ENCODE measurements at places on chromosomes 16 and 17. TPM values are rescaled to one million over a fixed set of nuclear protein-coding genes. Genes with fewer than 3 reads are reported as not detected.

CMTM1 gene
- total RNA-seq: 2.7 TPM

TBC1D3C gene
- 0.56 TPM for total RNA-seq

PNMT gene
- 1.7 TPM for total RNA-seq

- DNase-seq: no peak
These were observed 1.9 kb downstream of the FLYWCH1 start for GRCh38 chr16:2913603-2914002.

DNA sequence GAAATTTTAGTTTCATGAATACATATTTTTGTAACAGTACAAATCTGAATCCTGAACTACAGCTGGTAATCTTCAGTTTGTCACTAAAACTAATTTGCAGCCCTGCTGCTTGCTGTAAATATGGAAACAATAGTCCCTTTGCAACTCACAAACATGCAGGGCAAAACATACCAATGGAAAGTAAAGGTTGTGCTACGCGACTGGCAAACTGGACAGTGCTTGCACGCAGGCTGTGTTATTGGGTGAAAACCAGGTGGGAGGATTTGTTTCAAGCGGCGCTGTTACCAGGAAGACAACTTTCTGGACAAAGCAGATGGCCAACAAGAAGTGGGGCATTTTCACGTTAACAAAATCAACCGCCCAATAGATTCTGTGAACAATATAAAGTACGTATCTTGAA lies 93.5 kb downstream of the CDYL2 start:
- no peak for DNase-seq

- no peak for DNase-seq
These were observed 42.4 kb upstream of the AKTIP start for GRCh38 chr16:53545433-53545832.

DNA sequence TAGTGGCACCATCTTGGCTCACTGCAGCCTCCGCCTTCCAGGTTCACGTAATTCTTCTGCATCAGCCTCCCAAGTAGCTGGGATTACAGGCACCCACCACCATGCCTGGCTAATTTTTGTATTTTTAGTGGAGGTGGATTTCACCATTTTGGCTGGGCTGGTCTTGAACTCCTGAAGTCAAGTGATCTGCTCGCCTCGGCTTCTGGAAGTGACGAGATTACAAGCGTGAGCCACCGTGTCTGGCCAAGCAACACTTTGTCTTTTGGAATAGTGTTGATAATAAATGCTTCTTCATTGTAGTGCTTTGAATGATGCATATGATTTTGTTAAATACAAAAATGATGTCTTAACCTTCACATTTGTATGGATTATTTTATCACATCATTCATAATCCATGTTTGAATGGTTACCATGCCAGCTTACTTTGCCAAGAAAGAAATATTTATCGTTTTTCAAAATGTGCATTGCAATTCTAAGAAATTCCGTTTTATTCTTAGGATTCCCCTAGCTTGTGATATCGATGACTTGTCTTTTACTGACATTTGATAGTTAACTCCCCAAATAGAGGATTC lies 29.1 kb downstream of the USP10 start:
- DNase-seq: no peak

DNA sequence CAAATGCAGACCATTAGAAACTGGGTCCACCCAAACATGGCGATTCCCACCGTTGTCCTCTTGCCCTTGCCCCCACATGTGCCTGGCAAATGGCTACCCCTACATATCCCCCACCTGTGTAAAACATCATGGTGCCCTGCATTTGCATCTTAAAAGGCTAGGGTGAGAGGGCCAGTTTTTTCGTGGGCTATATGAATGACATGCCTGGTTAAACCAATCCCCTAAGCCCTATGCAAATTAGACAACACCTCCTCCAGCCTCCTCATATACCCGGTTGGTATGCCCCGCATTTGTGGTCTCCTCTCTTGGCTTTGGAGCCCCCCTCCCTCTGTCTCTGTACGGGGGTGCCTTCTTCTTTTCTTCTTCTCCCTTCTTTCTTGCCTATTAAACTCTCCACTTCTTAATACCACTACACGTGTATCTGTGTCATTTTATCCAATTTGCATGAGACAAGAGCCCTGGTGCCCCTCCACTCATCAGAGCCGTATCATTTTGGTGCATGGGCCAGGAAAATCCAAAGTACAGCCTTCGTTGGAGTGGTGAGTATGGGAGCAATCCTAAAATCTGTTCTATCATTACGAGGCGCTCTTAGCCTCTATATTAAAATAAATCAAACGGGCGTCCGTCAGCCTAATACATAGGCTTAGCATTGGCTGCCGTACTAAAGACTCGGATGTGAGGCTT lies 30.1 kb downstream of the QPRT start:
- DNase-seq: no peak

DNA sequence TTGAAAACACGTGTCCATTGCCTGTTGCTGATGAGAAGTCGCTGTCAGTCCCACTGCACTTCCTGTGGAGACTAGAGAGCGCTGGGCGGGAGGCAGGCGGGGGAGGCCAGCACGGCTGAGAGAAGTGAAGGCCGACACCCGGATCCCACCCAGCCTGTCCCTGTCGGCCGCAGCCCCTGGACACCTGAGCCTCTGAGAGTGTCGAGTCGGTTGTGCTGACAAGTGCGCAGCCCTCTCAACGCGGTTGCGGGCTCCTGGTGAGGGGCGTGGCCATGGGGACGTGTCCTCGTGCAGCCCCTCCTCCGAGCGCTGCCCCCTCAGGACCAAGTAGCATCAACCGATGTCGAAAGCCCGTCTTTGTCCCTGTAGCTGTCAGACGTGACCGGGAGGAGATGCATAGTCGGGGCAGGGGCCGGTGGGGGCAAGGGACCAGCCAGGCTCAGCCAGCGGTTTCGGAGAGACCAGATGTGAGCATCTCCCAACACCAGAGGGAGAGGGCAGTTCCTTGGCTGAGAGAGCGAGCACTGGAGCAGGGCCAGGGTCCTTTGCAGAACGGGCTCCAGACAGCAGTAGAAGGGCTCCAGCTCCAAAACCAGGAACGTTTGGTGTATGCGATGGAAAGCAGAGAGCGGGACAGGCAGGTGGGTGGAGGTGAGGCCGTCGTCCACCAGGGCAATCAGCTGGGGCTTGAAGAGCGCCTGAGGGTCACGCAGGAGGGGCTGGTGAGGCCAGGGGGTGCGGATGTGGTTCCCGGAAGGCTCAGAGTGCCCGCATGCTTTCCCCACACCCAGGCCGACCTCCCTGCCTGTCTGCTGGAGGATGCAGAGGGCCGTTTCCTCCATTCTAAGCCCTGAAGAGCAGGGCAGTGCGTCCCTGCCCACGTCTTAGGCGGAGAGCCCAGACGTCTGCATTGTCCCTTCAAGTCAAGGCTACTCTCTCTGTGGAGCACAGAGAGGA lies 43.3 kb upstream of the CHMP6 start:
- DNase-seq: no peak

DNA sequence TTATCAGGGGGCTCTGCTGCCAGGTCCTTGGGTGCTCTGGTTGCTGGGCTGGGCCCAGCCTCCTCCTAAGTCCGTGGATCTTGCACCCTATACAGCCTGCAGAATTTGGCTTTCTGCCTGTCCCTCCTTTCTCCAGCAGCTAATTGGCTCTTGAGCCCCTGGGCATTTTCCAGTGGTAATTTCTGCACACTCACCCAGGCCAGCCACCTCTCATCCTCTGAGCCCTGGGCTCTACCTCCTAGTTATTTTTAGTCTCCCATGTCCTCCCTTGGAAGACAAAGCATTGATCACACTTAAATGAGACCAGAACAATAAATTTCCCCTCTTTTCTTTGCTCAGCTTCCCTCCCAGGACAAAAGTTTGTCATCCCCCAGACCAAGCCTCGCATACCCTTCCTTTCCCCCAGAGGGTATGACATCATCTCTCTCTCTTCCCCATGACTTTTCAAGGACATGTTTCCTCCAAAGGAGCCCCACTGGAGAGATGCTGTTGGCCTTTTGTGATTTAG lies 38.1 kb downstream of the C17orf75 start:
- DNase-seq: no peak

Measured in dermis blood vessel endothelial cell (primary cell).